Occipital lobe (tissue), 3 donors: ENCODE measurements at places on chromosomes 11 and 22.

DNA sequence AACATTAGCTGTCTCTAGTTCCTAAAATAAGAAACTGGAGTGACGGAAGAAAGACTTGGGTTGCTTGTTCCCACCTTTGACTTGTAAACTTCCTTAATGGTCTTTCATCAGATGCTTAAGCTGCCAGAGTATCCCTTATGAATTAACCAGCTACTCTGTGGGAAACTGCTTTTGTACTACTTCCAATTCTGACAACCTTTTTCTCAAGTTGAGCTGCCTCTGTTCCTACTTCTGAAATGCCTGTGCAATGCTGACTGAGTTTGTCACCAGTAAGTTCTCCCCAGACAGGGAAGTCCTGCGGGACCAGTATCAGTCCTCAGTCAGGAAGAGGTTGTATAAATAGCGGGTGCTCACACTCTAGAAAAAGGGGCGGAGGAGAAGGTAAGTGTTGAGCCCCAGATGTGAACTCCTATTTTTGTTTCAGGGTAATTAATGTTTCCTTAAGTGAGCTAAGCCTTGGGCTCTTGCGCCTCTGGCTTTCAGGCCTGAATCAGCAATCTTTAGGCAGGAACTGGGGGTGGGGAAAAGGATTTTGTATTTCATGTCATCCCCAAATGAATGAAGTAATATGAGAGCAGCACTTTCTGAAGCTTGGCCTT is 67.2 kb downstream of the CECR2 start:
- DNase-seq, result no peak

DNA sequence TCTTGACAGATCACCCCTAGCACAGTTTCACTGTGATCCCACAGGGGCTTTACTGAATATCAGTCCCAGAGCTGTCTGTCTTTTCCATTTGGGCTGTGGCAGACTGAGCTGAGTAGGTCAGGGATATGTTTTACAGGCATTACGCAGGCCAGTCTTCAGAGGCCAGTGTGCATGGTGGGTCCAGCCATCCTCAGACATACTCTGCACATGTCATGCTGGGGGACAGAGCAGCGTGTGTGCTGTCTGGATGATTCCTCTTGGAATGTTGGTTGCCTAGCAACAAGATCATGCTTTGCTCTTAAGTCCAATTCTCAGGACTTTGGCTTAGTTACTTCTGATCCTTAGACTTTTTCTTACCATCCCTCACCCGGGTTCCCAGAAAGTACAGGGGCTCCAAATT is 736.5 kb downstream of the DLG2 start:
- DNase-seq, result no peak

GRCh38 chr11:127018683-127019279 is 18.2 kb upstream of the KIRREL3 start:
- DNase-seq, result no peak

DNA sequence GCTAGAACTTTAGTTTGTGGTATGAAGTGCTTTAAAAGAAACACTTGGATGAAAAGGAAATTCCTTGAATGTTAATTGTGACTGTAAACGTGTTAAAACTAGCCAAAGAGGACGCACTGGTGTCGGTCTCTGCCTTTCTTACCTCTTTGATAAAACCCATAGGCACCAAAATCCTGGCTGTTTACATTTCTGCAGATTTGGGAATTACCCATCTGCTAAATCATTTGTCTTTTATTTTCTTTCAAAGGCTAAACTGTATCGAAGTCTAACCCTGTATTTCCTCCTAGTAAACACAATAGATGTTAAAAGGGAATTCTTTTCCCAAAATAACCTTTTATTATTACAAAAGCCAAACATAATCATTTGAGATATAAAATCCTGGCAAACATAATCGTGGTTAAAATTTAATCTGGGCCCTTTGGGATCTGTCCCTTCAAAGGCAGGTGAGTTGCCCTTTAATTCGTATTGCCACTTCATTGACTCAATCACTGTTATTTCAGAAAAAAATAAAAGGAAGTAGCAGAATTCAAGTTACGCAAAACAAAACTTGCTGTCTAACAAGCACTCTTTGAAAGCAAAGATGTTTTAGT is 2.4 kb downstream of the RASSF10 start:
- no peak for DNase-seq

- no peak for DNase-seq
These were observed 1.8 kb downstream of the ALKBH8 start for GRCh38 chr11:107563702-107564101.

DNA sequence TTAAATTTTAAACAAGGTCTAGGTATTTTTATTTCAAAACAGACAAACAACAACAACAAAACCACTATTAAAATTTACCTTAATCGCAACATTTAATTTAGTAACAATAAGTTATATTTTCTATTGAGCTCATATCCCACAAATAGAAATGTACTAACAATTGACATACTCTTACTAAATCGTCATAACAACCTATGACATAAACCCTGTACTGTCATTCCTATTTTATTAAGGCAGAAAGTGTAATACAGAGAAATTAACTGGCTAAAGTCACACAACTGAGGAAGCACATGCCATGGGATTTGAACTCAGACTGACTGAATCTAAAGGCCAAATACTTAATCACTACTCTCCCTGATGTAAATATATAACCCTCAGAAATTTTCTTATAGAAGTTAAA is 3.0 kb downstream of the KIF18A start:
- no peak for DNase-seq

- no peak for DNase-seq
These were observed 13.0 kb upstream of the CDC42EP1 start for GRCh38 chr22:37547251-37547741.

DNA sequence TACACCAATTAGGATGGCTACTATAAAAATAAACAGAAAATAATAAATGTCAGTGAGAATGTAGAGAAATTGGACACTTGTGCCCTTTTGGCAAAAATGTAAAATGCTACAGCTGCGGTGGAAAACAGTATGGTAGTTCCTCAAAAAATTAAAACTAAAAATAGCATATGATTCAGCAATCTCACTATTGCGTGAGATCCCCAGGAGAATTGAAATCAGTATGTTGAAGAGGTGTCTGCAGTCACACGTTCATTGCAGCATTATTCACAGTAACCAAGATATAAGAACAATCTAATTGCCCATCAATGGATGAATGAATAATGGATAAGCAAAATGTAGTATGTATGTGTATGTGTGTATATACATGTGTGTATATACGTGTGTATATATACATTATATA is 6.8 kb downstream of the OR52N2 start:
- DNase-seq, result no peak

- DNase-seq, result peak; percentile 42
These were observed 5.5 kb upstream of the NFAM1 start for GRCh38 chr22:42437488-42438292.
